ENCODE measurements at places on chromosomes 6 and 20. TPM values are rescaled to one million over a fixed set of nuclear protein-coding genes. Genes with fewer than 3 reads are reported as not detected.

Gene PDCD2
- total RNA-seq, result 36.5 TPM

Gene KHDRBS2
- total RNA-seq, result 0.57 TPM

Gene DNPH1
- total RNA-seq, result 18.1 TPM

Gene TSHZ2
- 95.4 TPM for total RNA-seq

Gene SLPI
- total RNA-seq, result 151 TPM

Gene IL17F
- total RNA-seq, result not detected

Gene NCOA6
- 28.1 TPM for total RNA-seq

Gene COL9A3
- total RNA-seq, result 6.5 TPM

Gene HM13
- total RNA-seq, result 139 TPM

Gene CAP2
- total RNA-seq, result 21.2 TPM

GRCh38 chr6:153210083-153210482 lies 79.0 kb upstream of the RGS17 start:
- H3K4me1 ChIP-seq, result no peaks in the 10 kb centered on the region
- no peak overlapping the region for H3K4me3 ChIP-seq
- DNase-seq, result no peak
- H3K27me3 ChIP-seq, result no peaks in the 10 kb centered on the region
- no peak overlapping the region for H3K27ac ChIP-seq

GRCh38 chr6:168331058-168331457 lies 11.5 kb upstream of the DACT2 start:
- H3K27me3 ChIP-seq, result peaks cover 2% of the 10 kb centered on the region
- H3K36me3 ChIP-seq, result no peaks in the 10 kb centered on the region
- no peak overlapping the region for H3K4me3 ChIP-seq
- no peak overlapping the region for H3K27ac ChIP-seq
- DNase-seq, result no peak
- H3K4me1 ChIP-seq, result no peaks in the 10 kb centered on the region

DNA sequence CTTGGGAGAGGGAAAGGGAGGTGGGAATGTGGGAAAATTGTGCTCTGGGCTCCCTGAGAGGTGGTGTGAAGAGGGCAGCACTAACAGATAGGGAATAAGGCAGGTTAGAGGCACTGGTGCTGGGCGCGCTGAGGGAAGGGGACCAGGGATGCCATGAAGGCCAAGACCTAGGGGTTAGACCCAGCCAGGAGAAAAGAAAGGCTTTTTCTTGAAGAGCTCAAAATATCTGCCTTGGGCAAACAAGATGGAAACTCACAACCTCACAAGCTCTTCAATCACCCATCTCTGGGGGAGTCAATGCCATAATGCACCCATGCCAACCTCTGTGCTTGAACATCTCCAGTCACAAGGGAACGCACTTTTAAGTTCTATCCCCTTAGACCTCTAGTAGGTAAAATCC lies 363.6 kb upstream of the CHD6 start:
- DNase-seq, result no peak
- no peak overlapping the region for H3K27ac ChIP-seq
- H3K4me3 ChIP-seq, result no peak overlapping the region
- H3K27me3 ChIP-seq, result no peaks in the 10 kb centered on the region

DNA sequence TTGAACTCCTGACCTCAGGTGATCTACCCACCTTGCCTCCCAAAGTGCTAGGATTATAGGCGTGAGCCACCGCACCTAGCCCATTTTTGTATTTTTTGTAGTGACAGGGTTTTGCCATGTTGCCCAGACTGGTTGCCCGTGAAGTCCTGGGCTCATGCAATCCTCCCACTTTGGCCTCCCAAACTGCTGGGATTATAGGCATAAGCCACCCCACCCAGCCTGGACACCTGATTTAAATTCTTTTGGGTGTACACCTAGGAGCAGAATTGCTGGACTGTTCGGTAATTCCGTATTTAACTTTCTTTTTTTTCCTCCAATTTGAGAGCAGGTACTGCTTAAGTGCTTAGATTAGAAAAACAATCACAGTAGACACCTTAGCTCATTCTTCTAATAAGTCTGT lies 5.6 kb upstream of the NRM start:
- H3K4me3 ChIP-seq, result no peak overlapping the region
- no peak for DNase-seq
- no peak overlapping the region for H3K27ac ChIP-seq
- H3K27me3 ChIP-seq, result no peaks in the 10 kb centered on the region
- H3K36me3 ChIP-seq, result no peaks in the 10 kb centered on the region

- H3K27me3 ChIP-seq, result no peaks in the 10 kb centered on the region
- no peak overlapping the region for H3K4me3 ChIP-seq
- no peak overlapping the region for H3K27ac ChIP-seq
Measured at GRCh38 chr6:34115403-34115795, 30.5 kb downstream of the GRM4 start.

DNA sequence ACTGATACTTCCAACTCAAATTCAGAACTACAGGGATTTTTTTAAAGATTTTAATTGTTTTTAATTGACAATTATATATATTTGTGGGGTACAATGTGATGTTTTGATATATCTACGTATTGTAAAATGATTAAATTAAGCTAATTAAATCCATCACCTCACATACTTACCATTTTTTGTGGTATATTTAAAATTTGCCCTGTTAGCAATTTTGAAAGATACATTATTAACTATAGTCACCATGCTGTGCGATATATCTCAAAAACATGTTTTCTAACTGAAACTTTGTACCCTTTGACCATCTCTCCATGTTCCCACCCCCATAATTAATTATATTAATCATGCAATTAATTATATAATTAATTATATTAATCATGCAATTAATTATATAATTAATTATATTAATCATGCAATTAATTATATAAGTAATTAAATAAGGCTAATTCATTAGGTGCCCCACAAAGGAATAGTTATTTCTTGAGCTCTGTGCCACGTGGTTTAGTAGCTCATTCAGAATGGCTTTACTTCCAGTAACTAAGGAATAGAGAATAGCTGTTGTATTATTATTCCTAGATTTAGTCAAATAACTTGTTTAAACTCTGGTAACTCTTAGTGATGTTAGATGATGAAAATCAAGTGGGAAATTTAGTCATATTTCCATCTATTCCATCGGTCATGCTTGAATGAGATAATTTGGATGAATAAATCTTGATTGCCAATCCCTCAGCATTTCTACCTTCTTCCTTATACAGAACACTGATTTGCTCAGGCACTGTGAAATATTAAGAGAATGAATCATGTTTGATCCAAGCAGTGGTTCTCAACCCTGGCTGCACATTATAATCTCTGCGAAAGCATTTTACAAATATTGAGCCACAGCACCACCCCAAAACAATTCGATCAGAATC lies 25.1 kb downstream of the LOC128125822 start:
- no peak overlapping the region for H3K27ac ChIP-seq
- no peaks in the 10 kb centered on the region for H3K36me3 ChIP-seq
- no peaks in the 10 kb centered on the region for H3K4me1 ChIP-seq
- peak overlapping the region; percentile 56 for H3K4me3 ChIP-seq

DNA sequence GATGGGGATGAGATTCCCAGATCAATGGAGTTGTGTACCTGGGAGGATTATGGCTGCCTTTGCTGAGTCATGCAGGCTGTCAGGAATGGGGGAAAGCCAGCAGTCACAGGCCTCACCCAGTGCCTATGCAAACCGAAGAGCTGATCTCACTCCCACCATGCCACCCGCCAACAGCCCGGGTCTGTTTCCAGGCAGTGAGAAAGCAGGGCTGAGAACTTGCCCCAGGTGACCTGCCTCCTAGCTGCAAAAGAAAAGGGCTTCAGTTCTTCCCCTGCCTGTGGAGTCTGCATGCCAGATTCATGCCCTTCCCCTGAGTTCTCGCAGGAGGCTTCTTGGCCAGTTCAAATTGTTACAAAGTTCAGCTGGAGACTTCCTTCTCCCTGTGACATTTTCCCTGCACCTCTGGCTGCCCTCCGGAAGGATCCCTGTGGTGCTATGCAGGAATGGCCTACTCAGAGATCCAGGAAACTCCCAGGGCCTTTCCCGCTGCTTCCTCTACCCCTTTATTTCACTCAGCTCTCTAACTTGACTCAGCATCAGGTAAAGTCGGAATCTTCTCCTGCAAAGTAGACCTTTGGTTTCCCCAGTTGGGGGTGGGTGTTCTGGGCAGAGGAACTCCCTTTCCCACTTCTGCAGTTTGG lies 71.5 kb upstream of the B3GAT2 start:
- DNase-seq, result no peak
- H3K27me3 ChIP-seq, result no peaks in the 10 kb centered on the region
- H3K4me1 ChIP-seq, result no peaks in the 10 kb centered on the region
- no peak overlapping the region for H3K4me3 ChIP-seq

DNA sequence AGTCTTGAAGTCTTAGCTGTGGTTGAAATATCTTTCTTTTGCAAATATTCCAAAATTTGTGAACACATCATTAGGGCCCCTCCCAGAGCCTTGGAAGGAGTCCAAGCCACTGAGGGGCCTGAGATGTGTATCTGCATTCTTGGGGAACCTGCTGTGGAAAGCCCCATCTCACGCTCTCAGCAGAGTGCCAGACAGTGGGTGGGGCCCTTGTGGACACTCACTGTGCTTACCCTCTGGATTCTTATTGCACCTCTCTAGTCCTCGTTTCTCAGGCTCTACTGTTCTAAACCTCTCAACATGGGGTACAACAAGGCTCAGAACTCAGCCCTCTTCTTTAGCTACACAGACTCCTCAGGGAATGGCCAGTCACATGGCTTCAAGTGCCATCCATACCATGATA lies 416.2 kb upstream of the CDH4 start:
- no peaks in the 10 kb centered on the region for H3K27me3 ChIP-seq
- H3K4me3 ChIP-seq, result no peak overlapping the region
- no peaks in the 10 kb centered on the region for H3K4me1 ChIP-seq
- DNase-seq, result no peak
- H3K36me3 ChIP-seq, result no peaks in the 10 kb centered on the region
- H3K27ac ChIP-seq, result no peak overlapping the region

DNA sequence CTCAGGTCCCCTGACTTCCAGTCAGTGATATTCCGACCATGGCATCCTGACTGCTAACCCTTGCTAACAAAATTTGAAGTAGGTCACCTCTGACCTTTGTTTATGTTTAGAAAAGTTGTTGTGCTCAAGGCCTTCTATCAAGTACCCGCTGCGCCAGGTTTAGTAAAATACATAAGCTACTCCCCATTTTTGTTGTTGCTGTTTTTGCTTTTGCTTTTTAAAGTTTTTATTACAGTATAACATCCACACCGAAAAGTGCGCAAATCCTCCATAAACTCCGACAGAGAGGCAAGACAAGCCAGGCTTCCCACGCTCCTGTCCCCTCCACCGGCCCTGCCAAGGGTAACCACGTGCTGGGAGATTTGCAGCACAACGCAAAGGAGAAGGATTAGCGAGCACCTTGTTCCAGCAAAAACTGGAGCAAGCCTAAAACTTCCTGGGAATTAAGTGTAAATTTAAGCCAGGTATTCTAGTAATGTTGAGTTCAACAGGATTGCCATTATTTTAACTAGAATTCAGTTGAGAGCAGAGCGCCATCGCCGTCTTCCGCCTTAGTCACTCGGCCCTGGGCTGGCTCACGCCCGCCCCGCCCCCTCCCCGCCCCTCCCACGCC lies 17.8 kb upstream of the HMGN4 start:
- no peaks in the 10 kb centered on the region for H3K4me1 ChIP-seq
- no peaks in the 10 kb centered on the region for H3K27me3 ChIP-seq
- H3K27ac ChIP-seq, result peak overlapping the region; percentile 93
- H3K36me3 ChIP-seq, result no peaks in the 10 kb centered on the region
- peak; percentile 80 for DNase-seq

- no peak overlapping the region for H3K27ac ChIP-seq
- H3K27me3 ChIP-seq, result no peaks in the 10 kb centered on the region
- no peak overlapping the region for H3K4me3 ChIP-seq
- H3K4me1 ChIP-seq, result no peaks in the 10 kb centered on the region
Measured at GRCh38 chr6:9455864-9456658, 958.8 kb downstream of the TFAP2A start.

- H3K36me3 ChIP-seq, result no peaks in the 10 kb centered on the region
- H3K4me1 ChIP-seq, result no peaks in the 10 kb centered on the region
- H3K27me3 ChIP-seq, result no peaks in the 10 kb centered on the region
- H3K27ac ChIP-seq, result no peak overlapping the region
Measured at GRCh38 chr20:1185790-1186334, 1.1 kb upstream of the TMEM74B start.

GRCh38 chr6:56144538-56145324 lies 102.6 kb downstream of the COL21A1 start:
- H3K4me1 ChIP-seq, result peaks cover 6% of the 10 kb centered on the region
- no peak for DNase-seq
- H3K36me3 ChIP-seq, result peaks cover 6% of the 10 kb centered on the region
- no peak overlapping the region for H3K4me3 ChIP-seq

- H3K4me1 ChIP-seq, result no peaks in the 10 kb centered on the region
- no peak overlapping the region for H3K4me3 ChIP-seq
- H3K27me3 ChIP-seq, result no peaks in the 10 kb centered on the region
- H3K27ac ChIP-seq, result no peak overlapping the region
Measured at GRCh38 chr6:110446405-110446804, 30.0 kb downstream of the SLC22A16 start.
